Stimulated activated CD8-positive, alpha-beta memory T cell treated with anti-CD3 and anti-CD28 coated beads, Interleukin-7, amount 100 ng/mL, for 24 hours (primary cell): ENCODE measurements at places on chromosomes 5 and 9.

DNA sequence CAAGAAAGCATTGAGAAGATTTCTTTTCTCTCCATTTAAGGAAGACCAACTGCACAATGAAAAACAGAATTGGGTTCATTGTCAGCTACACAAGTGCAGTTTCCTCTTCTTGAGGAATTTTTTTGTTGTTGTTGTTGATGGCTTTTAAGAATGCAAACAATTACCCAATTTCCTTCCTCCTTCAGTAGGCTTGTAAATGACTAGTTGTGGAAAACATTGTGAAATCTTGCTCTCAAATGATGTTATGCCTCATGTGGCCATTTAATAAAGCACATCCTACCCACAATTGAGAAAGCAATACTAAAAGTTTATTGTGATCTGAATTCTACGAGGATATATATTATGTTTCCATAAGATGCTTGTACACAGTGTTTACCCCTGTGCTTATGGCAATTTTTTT is 171.6 kb downstream of the FAM174A start:
- no peak for DNase-seq

DNA sequence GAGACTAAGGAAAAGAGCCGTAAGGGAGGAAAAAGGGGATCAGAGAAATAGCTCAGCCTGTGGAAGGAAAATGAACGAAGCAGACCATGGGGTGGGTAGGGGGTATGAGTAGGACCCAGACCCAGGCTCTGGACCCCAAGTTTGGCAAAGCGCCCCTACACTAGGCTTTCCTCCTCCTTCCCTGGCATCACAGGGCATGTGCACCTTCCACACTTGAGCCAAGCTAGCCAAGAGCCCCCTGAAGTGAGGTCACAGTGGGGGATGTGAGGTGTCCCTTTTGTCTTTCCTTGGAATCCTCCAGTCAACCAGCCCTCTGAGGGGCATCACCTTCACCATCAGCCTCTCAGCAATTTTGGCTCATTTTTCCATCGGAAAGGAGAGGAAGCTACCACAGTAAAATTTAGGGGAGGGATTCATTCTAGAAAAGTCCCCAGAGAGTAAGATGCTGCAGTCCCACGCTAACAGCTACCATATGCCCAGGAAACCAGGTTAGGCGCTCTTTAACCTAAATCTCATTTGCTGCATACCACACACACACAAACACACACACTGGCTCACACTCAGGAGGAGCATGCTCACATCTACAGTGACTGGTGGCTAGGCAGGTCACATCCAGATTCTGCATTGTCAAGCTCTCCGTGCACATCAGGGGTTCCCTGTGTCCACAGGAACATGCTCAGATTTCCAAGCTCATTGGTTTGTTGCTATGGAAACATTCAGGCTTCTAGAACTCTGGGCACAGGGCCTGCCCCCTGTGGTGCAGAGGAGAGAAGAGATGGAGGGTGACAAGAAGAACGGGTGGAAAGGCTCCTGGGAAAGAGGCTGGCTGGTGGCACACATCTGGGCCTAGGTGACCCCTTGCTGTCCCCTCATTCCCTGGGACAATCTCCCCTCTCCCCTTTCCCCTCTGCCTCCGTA is 9.9 kb downstream of the REEP2 start:
- no peak for DNase-seq

DNA sequence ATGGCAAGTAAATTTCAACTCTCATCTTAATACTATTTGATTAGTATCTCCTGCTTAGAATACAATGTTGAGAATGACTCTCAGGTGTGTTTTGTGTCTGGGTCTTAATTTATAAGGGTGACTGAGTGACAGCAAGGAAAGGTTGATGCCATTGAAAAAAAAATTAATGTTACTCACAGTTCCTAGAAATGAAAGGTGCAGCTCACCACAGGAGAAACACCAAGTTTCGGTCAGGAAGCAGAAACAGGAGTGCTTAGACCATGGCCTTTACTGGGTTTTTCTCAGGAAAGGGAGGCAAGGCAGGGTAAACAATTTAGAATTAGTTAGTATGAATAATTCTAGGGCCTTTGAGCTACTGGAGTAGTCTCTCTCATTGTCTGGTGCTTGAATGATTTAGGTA is 159.2 kb upstream of the C9orf72 start:
- DNase-seq, result no peak

GRCh38 chr9:129678844-129679243 is 13.4 kb downstream of the PRRX2 start:
- no peak for DNase-seq
